ENCODE measurements at places on chromosomes 13 and 19. TPM values are rescaled to one million over a fixed set of nuclear protein-coding genes. Genes with fewer than 3 reads are reported as not detected.

The CLIP3 gene
- 5.4 TPM for total RNA-seq

The ELAVL1 gene
- total RNA-seq = 50.5 TPM

The PABPC3 gene
- total RNA-seq = 0.05 TPM

DNA sequence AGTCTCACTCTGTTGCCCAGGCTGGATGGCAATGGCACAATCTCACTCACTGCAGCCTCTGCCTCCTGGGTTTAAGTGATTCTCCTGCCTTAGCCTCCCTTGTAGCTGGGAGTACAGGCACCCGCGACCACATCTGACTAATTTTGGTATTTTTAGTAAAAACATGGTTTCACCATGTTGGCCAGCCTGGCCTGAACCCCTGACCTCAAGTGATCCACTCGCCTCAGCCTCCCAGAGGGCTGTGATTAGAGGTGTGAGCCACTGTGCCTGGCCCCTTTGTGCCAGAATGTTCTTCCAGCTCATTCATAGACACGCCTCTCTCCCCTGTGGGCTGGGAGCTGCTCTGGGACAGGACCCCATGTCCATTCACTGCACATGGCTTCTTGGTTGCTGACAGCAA is 9.1 kb downstream of the MYDGF start:
- DNase-seq = no peak

The SIGLEC9 gene
- 1.7 TPM for total RNA-seq

DNA sequence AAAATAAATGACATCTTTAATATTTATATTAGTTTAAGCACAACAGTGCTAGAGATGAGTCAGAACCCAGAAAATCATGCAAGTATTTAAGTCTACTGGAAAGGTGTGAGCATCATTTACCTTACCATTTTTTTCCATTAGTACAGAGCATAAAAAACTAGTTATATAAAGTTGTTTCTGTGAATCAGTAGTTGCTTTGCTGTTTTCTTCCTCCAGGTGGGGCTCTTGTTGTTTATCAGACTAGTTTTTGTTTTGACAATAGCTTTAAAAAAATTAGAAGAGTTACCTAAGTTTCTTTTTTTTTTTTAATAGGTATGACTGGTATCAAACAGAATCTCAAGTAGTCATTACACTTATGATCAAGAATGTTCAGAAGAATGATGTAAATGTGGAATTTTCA is 12.7 kb downstream of the SUGT1 start:
- DNase-seq = no peak

The C2CD4C gene
- 0.63 TPM for total RNA-seq

DNA sequence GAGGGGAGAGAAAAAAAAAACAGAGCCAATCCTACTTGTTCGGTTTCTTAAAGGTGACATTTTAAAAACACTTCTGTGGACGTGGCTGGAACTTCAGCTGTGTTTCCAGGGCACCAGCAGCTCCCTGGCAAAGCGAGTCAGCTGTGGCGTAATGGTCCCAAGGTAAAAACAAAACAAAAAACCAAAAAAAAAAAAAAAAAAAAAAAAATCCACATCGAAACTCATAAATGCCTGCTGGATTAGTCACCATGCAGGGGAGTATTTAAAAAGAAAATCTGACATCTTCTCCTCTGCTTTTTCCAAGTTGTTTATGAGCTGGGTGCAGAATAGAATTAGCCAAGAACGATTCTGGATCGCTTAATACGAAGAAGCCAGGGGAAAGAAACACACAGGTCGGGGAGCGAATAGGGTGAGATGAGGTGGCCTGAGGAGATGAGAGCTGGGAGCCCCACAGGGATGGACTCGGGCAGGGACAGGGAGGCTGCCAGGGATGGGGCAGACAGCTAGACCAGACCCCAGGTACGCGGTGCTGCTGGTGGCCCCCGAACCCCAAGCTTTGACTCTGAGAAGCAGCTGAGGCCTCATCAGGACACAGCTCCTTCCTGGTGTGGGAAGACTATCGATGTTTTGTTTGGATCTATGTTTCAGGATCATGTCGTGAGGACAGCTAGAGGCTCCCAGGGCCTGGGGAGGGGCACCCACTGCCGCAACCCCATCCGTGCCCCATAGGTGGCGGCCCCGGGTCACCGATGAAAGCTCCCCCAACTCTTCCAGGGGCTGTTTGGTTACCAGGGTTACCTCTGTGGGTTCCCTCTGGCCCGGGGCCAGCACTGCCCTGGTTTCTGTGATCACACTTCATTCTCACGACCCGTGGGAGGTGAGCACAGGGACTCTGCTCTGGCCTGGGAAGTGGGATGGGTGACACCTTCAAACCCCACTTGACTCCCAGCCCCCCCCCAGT is 3.1 kb upstream of the CTXN1 start:
- no peak for DNase-seq

- no peak for DNase-seq
Measured at GRCh38 chr19:47704024-47704423, 9.2 kb upstream of the EHD2 start.

The RASAL3 gene
- 1.5 TPM for total RNA-seq

The ONECUT3 gene
- not detected for total RNA-seq

The SUGP2 gene
- total RNA-seq = 68.2 TPM

DNA sequence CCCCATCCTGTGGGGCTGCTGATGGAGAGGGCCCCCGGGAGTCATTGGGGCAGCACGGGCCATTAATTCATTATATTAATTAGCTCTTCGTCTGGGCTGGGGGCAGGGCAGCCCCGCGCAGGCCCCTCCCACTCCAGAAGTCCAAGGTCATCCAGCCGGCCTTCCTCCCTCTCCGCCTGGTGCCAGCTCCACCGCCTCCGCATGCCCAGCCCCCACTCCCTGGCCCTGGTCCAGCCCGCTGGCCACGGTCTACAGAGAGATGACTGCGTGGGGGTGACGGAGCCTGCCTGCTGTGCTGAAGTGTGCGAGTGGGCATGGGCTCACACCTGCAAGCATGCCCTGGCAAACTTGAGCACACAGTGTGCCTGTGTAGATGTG is 8.8 kb downstream of the IGLON5 start:
- no peak for DNase-seq

GRCh38 chr19:54023191-54023590 is 31.8 kb downstream of the CACNG6 start:
- DNase-seq = no peak

- DNase-seq = no peak
Measured at GRCh38 chr13:42633495-42633894, 59.5 kb downstream of the TNFSF11 start.

The GAMT gene
- total RNA-seq = 77.0 TPM

The CD177 gene
- total RNA-seq = 0.14 TPM

DNA sequence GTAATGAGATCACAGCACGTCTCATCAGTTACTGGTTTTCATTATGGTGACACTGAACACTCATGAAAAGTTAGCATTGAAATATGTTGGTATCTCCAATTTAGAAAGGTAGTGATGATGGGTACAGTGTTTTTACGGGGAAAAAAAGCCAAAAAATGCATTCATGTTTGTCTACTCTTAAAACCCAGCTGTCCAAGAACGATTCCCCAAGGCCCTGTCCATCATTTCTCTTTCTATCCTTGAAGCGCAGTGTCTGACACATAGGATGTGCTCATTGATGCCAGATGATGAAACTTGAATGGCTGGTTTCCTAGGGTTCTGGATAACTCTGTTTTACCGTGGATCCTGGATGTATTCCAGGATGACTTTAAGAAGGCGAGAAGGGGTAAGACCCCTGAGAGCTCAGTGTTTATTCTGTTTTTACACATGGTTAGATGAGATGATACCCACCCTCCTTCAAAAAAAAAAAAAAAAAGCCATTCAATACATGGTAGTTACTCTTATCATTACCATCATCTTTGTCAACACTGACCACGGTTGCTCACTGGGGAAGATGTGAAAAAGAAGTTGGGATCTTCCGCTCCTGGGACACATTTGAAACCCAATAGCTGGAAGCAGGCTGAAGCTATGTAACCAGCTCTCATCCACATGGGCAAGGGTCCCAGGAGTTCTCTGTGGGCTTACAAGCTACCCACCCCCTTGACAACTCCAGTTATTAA is 22.5 kb downstream of the SERP2 start:
- no peak for DNase-seq

The CEACAM1 gene
- 3.4 TPM for total RNA-seq

GRCh38 chr19:35666251-35666913 is at the start of gene UPK1A:
Gene UPK1A, plus strand, starts transcription at chr19:35666517. Its CDS starts 296 bp downstream, at chr19:35666813.
- DNase-seq = no peak

DNA sequence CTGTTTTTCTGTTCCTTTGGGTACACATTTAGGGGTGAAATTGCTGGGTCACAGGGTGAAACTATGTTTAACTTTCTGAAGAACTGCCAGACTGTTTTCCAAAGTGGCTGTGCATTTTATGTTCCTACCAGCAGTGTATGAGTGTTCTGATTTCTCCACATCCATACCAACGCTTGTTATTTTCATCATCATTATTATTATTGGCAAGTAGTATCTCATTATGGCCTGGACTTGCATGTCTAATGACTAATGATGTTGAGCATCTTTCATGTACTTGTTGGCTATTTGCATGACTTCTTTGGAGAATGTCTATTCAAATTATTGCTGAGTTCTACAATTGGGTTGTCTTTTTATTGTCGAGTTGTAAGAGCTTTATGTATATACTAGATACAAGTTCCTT is 321.8 kb upstream of the HTR2A start:
- DNase-seq = no peak

DNA sequence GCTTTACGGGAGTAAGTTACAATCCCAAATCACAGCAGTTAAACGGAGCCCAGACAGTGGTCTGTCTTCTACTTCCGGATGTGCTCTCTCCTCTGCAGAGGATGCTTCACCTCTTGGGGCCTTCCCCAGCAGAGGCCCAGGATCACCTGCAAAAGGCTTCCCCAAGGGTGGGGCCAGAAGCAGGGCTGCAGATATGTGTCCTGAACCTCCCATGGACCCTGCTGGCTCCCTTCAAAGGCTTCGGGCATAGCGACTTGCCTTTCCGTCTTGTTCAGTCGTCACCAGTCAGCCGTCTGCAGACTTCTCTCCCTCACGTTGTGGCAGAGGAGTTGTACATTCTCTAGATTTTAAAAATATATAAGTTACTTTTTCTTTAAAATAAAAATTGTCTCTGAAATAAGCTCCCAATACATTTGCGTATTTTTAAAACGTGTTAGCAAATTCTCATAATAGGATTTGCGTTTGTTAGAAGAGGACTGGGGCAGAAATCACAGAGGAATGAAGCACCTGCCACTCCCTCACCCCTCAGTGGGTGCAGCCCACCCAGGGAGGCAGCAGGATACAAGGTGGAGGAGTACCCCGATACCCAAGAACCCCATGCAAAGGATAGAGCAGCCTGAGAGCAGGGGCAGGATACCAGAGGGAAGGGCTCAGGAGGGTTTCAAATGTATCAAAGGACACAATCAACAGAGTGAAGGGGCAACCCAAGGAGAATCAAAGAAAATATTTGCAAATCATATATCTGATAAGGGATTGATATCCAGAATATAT is 22.9 kb upstream of the MEDAG start:
- DNase-seq = no peak

- no peak for DNase-seq
Measured at GRCh38 chr19:40134866-40135265, 44.1 kb upstream of the ZNF780A start.

- DNase-seq = peak; percentile 44
Measured at GRCh38 chr19:14112051-14112808, 5.3 kb downstream of the PRKACA start.

The OR7A10 gene
- not detected for total RNA-seq

DNA sequence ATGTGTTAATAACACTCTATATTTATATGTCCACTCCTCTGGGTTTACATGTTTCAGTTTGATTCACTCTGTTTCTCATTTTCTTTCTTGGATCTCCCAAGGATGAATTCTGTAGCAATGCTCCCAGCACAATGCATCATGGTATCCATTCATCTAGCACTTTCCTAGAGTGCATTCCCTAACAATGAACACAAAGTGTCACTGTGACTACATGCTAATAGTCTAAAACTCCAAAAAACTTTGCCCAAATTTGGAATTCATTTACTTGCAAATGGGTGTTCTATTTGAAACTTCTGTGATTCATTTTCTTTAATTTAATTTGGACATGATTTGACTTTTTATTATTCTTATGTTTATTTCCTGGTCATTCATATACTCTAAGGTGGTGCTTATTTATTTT is 286.3 kb downstream of the POU4F1 start:
- DNase-seq = no peak

DNA sequence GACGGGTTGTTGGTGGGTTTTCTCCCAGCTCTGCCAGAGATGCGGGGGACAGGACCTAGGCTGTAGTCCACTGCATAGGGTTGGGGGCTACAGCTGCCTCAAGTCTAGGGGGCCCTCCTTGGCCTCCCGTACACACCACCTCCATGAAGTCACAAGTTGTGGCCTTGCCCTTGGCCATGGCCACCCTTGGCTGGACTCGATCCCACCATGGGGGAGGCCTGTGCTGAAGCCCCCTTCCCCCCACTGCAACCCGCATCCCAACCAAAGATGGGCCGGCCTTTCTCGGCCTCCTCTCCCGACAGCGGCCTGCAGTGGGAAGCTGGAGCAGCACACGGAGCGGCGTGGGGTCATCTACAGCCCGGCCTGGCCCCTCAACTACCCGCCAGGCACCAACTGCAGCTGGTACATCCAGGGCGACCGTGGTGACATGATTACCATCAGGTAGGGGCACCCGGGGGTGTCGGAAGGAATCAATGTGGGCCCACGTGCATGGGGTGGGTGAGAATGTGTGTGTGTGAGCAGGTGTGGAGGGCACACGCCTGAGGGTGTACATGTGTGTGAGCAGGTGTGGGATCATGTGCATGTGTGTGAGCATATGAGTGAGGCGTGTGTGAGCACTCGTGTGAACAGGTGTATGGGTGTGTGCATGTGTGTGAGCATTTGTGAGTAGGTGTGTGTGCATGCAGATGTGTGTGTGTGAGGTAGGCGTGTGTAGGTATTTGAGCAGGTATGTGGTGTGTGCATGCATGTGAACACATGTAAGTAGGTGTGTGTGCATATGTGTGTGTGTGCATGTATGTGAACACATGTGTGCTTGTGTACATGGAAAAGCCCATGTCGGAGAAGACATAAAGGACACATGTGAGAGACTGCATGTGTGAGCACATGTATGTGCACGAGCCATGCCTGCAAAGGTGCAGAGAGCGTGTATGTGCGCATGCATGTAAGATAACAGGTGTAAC is 8.7 kb downstream of the LRP3 start:
- no peak for DNase-seq

GRCh38 chr13:73665261-73665660 is 468.9 kb downstream of the KLF12 start:
- DNase-seq = no peak

The ZNF528 gene
- total RNA-seq = 16.7 TPM

- no peak for DNase-seq
Measured at GRCh38 chr13:113202912-113203311, 5.6 kb downstream of the PCID2 start.

DNA sequence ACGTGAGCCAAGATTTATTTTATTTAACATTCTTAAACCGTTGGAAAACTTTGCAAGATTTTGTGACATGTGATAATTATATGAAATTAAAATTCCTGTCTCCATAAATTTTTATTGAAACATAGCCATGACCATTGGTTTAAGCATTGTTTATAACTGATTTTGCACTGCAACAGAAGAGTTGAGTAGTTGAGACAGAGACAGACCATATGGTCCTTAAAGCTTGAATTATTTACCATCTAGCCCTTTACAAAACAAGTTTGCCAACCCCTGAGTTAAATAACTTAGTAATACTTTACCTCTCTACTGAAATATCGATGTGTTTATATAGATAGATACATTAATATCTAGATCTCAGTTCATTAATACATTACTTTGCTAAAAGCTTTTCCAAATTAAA is 814.1 kb upstream of the GPC6 start:
- DNase-seq = no peak

All from left ventricle myocardium inferior (tissue), 1 donor.